ENCODE measurements at places on chromosomes 3 and 15. TPM values are rescaled to one million over a fixed set of nuclear protein-coding genes. Genes with fewer than 3 reads are reported as not detected.

The KY gene
- total RNA-seq = not detected

The RARB gene
- total RNA-seq = not detected

The CLRN1 gene
- total RNA-seq = not detected

The CNTN4 gene
- not detected for total RNA-seq

The TRH gene
- total RNA-seq = not detected

The GRK7 gene
- 0.12 TPM for total RNA-seq

The MAGI1 gene
- 12.7 TPM for total RNA-seq

The LRTM1 gene
- not detected for total RNA-seq

The SENP2 gene
- 44.3 TPM for total RNA-seq

The HGD gene
- total RNA-seq = 0.11 TPM

The GXYLT2 gene
- total RNA-seq = 13.3 TPM

The WDR93 gene
- 0.22 TPM for total RNA-seq

The ZIC4 gene
- not detected for total RNA-seq

The IGSF10 gene
- total RNA-seq = 0.12 TPM

The CP gene
- not detected for total RNA-seq

The CCDC9B gene
- total RNA-seq = 56.1 TPM

The SLC22A14 gene
- not detected for total RNA-seq

The C3orf20 gene
- not detected for total RNA-seq

The HCN4 gene
- total RNA-seq = not detected

The BUB1B gene
- total RNA-seq = 96.4 TPM

The MRAS gene
- total RNA-seq = 5.3 TPM

The SYNPR gene
- total RNA-seq = not detected

The TIGIT gene
- total RNA-seq = not detected

The CHRM5 gene
- total RNA-seq = 0.04 TPM

The P2RY1 gene
- 0.29 TPM for total RNA-seq

The TGFBR2 gene
- 55.9 TPM for total RNA-seq

The NEK10 gene
- 1.7 TPM for total RNA-seq

The CADM2 gene
- total RNA-seq = not detected

The GPR15 gene
- not detected for total RNA-seq
